ENCODE measurements at places on chromosomes 12 and 14.

- DNase-seq = no peak
These were observed 292.6 kb upstream of the SYT1 start for GRCh38 chr12:78571953-78572352.

DNA sequence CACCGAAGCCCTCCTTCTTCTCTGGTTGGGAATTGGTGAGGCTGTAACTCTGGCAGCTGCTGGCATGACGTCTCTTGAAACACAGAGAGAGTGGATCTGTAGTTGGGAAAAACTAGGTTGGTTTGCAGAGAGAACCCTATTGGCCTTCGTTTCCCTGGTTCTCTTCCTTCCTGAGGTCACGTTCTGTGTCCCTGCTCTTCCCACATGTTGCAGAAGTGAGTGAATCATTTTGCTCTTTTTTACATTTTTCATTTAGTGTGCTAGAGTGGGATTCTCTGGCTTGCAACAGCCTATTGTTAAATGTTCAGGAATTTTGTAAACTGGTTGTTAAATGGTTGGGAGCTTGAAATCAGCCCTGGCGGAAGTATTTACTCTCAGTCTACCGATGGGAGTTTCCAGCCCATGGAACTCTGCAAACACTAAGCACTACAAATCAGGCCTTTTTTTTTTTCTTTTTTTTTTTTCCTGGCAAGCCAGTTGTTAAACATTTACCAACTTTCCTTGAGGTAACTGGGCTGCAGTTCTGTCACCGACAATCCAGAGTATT, 26.8 kb upstream of the CKAP4 start:
- DNase-seq = no peak

GRCh38 chr14:92254786-92255185, 68.2 kb upstream of the SLC24A4 start:
- no peak for DNase-seq

DNA sequence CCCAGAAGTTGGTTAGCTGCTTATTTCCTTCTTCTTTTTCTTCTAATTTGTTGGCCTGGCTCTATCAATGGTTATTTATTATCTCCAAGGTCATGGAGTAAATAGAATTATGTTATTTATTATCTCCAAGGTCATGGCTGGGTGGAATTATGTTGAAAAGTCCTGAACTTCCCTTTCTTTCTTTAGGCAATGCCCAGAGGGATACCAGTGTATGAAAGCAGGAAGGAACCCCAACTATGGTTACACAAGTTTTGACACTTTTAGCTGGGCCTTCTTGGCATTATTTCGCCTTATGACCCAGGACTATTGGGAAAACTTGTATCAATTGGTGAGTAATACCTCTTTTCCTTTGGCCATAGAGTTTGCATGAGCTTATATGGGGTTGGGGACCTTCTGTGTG, 111.6 kb downstream of the SCN8A start:
- DNase-seq = no peak

- DNase-seq = peak; percentile 4
These were observed 45.6 kb upstream of the RIMBP2 start for GRCh38 chr12:130761537-130762318.

GRCh38 chr14:82621881-82622450, 1088.3 kb upstream of the SEL1L start:
- DNase-seq = no peak

DNA sequence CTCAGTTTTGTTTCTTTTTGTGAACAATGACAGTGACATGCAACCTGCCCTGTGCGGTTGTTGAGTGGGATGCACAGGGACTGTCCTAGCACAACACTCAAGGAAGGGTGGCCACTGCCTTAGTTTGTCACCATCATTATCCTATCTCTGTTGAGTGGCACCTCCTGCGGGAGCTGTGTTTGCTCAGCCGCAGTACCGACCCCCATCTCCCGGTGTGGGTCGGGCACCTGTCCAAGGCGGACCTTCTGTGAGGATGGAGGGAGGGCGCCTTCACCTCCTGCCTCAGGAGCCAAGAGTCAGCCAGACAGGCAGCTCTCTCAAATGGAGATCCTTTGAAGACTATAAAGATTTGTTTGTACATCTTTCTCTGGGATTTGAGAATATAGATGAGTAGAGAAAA, 142.1 kb downstream of the TSPAN9 start:
- no peak for DNase-seq

DNA sequence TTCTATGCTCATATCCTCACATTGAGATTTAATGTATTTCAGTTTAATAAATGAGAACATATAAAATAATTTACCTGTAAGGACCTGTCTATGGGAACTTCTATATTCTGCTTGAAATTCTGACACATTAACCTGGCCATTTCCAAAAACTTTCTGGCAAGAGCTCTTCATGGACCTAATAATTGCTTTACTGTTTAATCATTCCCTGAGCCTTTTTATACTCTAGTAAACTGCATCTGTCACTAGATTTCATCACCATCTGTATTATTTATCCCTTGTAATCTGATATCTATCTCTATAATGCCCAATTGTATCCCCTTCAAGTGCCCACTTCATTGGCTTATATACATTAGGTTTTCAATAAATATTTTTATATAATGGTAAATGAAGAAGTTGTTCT, 327.7 kb downstream of the RAD51B start:
- DNase-seq = peak; percentile 98

GRCh38 chr14:58662018-58662417, 24.3 kb downstream of the DACT1 start:
- DNase-seq = no peak

- DNase-seq = no peak
These were observed 694.3 kb upstream of the MGAT4C start for GRCh38 chr12:86950444-86950843.

DNA sequence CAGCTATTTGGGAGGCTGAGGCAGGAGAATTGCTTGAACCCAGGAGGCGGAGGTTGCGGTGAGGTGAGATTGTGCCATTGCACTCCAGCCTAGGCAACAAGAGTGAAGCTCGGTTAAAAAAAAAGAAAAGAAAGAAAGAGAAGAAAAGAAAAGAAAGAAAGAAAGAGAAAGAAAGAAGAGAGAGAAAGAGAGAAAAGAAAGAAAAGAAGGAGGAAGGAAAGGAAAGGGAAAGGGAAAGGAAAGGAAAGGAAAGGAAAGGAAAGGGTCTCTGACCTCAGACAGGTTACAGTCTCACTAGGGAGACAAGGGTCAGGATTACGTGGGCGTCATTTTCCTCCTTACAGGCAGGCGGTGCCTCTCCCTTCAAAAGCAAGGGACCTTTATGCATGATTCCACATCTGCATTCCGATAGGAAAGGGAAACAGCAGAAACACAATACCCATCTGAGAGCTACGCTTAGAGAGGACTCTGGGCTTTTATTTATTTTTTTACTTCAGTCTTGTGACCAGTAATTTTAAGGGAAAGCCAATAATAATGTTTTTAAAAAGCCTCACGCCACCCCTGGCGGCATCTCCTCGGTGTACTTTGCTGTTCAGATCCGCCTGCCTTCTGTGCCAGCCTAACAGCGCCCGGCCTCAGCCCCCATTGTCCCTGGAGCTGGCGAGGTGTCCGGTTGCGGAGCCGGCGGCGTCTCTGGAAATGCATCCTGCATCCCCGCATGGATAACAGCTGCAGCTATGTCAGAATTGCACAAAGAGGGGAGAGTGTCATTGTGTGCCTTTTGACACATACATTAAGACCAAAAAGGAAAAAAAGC, 945 bp upstream of the HIP1R start:
- DNase-seq = no peak

DNA sequence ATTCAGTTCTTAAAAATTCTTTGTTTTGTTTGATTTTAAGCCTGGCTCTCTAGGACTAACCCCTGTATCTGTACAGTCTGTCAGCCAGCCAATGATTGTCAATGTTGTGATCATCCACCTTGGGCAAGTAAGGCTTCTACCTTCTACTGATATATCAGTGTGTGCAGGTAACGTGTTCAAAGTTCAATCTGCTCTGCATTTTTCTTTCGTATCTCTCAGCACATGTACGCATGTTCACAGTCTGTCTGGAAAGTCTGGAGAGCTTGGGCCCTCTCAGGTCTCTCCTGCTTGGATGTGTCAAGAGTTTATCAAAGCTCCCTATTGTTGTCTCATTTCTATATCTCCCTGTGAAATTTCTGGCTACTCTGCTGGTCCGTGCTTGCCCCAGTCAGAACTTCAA, 138.6 kb upstream of the VRK1 start:
- no peak for DNase-seq

GRCh38 chr14:96832351-96832750, 35.2 kb downstream of the VRK1 start:
- no peak for DNase-seq

GRCh38 chr12:30926243-30927221, at the start of gene TSPAN11:
TSS of gene TSPAN11 (plus strand) at chr12:30926748. CDS start at chr12:30953992, 27,244 bp downstream.
- DNase-seq = no peak

GRCh38 chr14:80493620-80494019, 282.3 kb upstream of the DIO2 start:
- DNase-seq = no peak

DNA sequence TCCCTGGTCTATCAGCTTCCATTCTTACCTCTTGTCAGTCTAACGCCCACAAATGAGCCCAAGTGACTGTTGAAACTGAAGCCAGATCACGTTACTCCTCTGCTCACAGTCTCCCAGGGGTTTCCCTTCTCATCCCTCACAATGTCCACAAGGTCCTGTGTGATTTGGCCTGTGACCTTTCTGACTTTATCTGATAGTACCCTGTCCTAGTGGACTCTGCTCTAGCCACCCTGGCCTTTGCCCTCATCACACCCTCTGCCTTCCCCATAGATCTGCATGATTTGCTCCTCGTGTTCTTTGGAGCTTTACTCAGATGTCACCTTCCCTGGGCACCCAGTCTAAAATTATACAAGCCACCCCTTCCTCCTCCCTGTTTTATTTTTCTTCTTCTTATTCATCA, 55.5 kb downstream of the RDH12 start:
- DNase-seq = no peak

DNA sequence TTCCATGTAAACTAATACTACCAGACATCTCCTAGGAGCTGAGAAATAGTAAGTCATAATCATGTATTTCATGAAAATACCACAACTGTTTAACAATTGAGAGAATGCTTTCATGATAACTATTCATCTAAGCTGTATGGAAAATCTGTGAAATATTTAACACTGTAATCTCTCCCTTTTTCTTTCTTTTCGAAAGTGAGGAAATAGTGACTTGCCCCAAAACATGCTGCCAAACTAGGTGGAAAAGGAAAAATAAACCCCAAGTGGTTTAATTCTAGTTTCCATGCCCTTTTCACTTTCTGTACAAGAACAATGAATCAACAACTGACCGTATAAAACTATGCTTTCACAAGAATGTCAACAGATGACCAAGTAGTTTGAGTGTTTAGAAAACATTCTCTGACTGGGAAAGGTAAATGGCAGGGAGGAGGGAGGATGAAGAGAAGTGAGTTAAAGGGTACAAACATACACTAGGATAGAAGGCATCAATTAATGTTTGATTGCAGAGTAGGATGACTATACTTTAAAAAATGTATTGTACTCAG, 147.5 kb upstream of the AVPR1A start:
- DNase-seq = no peak

DNA sequence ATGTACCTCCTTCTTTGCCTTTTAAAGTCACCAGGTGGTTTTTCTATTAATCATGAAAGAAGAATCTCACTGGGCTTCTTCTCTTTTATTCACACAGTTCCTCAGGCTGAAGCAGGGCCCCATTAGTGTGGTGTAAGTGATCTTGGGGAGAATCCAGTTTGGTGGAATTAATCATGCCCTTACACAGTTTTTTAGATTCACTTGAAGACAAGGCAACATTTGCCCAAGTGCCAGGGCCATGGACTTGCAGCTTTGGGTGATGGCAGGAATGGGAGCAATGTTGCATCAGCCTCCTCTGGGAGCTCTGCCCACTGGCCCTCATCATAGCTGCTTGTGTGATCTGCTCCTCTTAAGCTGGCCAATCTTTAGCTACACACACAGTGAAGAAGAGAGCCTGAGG, 33.8 kb downstream of the KCNK10 start:
- no peak for DNase-seq

- no peak for DNase-seq
These were observed 1.9 kb upstream of the BAZ2A start for GRCh38 chr12:56631790-56632700.

- DNase-seq = no peak
These were observed 5.4 kb upstream of the ANO4 start for GRCh38 chr12:100789146-100789545.

DNA sequence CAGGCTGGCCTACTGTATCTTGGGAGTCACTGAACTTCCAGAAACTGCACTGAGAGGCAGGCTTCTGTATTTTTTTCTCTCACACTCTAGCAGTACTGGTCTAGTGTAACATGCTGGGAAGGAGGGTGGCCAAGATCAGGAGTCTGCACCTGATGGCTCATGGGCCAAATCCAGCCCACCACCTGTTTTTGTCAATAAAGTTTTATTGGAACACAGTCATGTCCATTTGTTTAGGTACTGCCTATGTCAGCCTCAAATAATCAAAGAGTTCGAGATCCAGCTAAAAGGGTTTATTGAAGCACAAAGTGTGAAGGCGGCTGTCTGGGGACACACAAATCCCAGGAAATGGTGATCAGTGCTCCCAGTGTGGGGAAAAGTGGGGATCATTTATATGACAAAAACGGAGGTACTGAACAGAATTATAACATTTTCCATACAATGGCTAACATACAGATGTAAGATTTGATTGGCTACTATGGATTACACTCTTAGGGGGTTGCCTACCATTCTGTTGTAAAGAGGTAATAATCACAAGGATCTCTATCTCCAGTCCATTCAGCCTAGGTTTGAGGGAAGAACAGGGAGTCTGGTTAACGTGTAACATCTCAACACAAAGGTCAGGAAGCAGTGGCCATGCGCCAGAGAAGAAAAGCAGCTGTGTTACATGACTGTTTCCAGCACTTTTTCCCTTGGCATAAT, 12.9 kb downstream of the USP30 start:
- no peak for DNase-seq

DNA sequence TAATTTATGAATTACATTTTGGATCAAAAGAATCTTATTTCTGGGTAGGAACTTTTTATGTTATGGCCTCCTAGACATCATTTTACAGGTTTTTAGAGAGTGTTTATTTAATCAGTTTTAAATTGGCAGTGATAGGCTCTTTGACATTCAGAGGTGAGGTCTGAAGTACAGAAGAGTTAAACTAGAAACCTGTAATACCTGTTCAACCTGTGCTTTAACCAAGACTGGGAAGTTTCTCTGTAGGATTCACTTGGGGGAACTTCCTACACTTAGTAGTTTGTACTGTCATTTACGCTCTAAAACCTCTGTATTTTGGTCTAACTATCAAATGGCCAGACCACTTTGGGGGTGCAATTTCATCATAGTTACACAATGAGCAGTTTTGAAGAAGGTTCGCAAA, 35.9 kb downstream of the PLEKHA5 start:
- DNase-seq = no peak

DNA sequence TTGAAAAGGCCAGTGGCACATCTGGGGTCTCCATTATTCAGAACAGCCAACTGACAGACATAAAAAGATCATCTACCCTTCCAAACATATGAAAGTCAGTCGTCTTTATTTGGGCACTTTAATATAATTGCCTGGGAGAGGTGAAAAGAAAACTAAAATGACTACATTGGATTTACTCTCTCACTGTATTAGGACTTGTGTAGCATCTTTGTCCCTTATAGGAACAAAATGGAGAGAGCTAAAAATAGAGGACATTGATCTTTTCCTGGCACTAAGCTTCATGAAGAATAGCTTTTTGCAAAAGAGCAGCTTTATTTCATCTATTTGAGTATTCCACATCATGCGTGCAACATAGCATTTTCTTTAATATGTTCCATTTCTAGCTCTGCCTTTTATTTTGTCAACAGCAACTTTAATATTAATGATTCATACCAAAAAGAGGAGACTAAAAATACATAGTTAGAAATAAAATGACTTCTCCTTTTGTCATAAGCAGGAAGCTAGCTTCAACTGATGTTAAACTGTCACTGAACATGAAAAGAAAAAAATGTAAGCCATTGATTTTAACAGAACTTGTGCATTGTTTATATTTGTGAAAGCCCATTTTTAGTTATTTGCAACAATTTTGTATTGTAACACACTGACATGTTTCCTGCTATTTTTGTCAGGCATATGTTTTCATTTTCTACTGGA, 254.6 kb downstream of the SEC23A start:
- no peak for DNase-seq
